Omental fat pad (tissue), 4 donors: ENCODE measurements at places on chromosomes 7 and 10. TPM values are rescaled to one million over a fixed set of nuclear protein-coding genes. Genes with fewer than 3 reads are reported as not detected.

GRCh38 chr7:97003262-97004246, 1.8 kb upstream of the DLX6 start:
- no peak for DNase-seq

DNA sequence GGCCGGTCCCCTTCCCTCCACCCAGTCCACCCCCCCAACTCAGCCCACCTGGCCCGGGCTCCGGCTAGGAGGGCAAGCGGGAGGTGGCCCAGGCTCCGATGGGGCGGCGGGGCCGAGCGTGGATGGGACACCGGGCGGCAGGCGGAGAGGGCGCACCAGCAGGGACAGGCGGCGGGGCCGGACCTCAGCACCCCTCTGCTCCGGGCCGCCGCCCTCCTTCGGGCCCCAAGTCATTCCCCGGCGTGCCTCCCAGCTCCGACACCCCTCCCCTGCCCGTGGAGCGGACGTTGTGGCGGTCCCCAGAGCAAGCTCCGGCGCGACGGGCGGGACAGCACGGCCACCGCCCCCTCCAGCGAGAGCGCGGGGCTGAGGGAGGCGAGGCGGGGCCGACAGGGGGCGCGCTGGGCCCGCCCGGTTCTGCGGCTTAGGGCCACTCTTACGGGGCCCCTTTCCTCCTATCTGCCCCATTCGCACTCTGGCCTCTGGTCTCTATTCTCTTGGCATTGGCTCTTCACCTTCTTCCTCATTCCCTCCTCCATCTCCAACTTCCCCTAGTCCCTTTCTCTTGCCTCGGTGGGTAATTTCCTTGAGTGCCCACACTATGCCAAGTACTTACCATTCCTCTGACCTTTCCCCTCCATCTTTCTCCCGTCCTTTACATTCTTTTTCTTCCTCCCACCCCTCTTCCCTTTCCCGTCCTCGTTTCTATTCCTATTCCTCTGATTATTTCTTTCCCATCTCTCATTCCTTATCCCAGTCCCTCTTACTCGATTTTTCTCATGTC, 701 bp upstream of the GBX1 start:
- no peak for DNase-seq

- peak; percentile 18 for DNase-seq
These were observed 59.6 kb downstream of the ZRANB1 start for GRCh38 chr10:125001313-125002046.

GRCh38 chr10:64637939-64638338, 1116.7 kb downstream of the REEP3 start:
- DNase-seq, result no peak

- no peak for DNase-seq
These were observed 29.0 kb upstream of the UBE2D1 start for GRCh38 chr10:58305821-58306220.

DNA sequence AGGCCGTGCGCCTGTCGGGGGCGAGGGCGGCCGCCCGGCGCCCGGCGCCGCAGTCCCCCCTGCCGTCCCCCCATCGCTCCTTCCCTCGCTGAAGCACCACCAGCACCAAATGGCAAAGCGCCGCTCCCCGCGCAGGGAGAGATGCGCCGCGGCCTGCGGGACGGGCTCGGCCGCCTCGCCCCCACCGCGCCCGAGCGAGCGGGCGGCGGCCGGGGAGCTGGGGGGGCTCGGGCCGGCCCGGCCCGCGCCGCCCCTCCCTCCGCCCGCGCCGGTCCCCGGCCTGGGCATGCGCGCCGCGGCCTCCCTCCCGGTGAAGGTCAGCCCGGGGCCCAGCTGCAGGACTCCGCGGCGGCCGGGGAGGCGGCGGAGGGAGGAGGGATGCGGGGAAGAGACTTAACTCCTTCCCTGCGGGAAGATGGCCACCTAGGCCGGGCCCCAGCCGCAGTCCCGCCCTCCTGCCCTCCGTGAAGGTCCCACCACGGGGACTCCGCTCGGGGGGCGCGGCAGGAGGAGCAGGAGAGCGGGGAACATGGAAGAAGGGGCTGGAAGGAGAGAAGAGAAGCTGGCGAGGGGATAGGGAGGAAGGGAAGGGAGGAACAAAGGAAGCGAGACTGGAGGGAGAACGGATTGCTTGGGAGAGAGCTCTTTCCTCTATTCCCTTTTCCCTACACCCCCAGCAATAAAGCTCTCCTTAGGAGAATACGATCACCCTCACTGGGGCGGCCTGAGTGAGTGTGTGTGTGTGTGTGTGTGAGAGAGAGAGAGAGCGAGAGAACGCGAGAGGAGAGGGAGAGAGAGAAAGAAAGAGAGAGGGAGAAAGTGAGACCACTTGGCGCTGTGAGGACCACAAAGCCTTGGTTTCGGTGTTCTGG, 3.4 kb upstream of the SMARCD3 start:
- DNase-seq, result no peak

GRCh38 chr7:35728412-35729060, 33.6 kb upstream of the HERPUD2 start:
- DNase-seq, result no peak

GRCh38 chr10:97573021-97573420, 442 bp downstream of the ANKRD2 start:
- no peak for DNase-seq

- no peak for DNase-seq
These were observed 535.9 kb downstream of the AUTS2 start for GRCh38 chr7:70134029-70134770.

DNA sequence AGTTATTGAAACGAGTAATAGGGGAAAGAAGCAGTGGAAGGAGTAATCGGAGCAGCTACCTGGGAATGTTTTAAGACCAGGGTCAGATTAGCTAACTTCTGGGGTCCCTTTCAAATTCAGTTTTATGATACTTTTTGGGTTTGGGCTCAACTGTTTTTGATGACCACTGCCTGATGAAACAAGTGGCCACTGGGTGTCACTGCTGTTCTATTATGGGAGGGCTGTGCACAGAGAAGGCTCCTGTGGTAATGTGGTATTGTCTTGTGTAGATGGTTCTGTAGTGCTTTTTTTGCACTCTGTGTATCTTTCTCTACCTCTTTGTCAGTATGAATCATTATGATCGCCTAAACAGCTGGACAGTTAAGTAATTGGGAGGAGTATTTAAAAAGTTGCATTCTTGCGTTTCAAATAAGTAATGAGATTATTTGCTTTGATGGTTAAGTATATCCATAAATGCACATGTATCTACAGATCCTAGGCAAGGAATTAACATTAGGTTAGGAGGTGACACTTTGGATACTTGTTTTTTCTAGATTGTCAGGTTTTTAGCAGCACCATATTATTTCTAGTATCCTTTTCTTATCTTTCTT, 128.4 kb downstream of the ABCA13 start:
- DNase-seq, result peak; percentile 34

GRCh38 chr10:132679640-132680039, 106.3 kb downstream of the NKX6-2 start:
- DNase-seq, result no peak

GRCh38 chr7:149664176-149664575, 109.2 kb downstream of the ZNF467 start:
- DNase-seq, result no peak

GRCh38 chr10:131973160-131973951, 8.4 kb downstream of the BNIP3 start:
- DNase-seq, result no peak

DNA sequence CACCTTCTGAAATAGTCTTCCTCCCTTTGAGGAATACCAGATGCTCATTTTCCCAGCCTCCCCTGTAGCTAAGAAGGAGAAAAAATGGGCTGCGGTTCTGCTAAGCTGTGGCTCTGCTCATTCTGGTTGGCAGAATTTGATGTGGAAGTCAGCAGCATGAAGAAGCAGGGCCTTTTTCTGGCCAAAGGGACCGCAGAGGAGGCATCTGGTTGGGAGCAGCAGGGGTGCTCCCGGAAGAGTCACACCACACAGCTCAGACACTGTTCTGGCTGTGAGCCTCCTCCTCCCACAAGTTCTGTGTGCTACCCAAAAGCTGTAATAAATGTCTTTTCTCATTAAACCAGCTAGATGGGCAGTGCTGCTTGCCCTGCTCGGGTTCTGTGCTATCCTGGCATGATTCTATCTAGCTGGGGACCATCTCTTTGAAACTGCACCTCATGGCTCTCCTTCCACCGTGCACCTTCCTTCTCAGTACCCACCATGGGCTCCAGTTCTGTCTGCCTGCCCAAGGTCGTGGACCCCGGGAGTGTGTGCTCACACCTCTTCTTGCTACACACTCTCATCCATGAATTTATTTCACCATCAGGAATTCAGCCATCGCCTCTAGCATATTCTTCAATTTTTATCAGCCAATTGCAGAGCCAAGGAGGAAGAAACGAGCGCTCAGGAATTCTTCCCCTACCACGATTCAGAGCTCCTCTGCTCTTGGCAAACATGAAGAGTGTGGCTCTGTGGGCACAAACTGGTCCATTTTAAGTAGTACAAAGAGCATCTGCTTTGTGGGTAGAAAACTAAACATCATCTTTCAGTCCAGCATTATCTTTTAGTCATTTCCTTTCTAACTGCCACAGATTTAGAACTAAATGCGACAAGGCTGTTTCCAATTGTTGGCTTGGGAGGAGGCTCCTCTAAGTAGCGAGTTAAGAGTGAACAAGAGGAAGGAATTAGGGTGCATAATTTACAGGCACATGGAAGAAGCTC, 76.9 kb downstream of the FAM171A1 start:
- no peak for DNase-seq

- DNase-seq, result no peak
These were observed 121.2 kb downstream of the WDFY4 start for GRCh38 chr10:48805848-48806247.

- no peak for DNase-seq
These were observed 765.8 kb upstream of the POM121L12 start for GRCh38 chr7:52269669-52270068.

DNA sequence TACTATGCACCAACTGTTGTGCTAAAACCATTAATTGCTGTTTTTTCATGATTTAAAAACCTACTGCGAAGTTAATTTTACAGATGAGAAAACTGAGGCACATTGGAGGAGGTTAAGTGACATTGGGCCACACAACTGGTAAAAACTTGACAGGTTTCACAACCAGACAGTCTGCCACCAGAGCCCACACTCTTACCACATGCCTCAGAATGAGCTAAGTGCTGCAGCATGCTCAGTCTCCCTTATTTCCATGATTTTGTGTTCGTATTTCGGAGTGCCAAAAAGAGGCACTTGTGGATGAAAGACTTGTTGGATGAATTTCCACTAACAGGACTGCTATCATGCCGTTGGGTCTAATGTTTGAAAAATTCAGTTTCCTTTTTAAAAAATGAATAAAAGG, 77.4 kb downstream of the PCLO start:
- DNase-seq, result no peak

- DNase-seq, result no peak
These were observed 71.5 kb downstream of the ZNF92 start for GRCh38 chr7:65444899-65445823.

DNA sequence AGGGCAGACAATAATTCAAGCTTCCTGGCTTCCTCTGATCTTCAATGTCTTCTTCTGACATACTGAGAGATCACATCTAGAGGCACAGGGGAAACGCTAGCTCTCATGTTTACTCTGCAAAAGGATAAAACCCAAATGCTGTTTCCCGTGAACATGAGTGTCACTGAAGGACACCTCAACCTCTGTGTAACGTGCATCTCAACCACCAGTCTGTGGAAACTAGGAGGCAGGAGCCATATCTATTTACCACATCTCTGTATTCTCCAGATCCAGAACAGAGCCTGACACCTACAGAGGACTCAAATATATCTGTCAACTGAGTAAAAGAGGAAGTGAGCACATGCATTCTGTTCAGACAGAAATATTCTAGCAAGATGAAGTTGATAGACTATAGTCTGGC, 140.3 kb upstream of the TARP start:
- DNase-seq, result no peak

DNA sequence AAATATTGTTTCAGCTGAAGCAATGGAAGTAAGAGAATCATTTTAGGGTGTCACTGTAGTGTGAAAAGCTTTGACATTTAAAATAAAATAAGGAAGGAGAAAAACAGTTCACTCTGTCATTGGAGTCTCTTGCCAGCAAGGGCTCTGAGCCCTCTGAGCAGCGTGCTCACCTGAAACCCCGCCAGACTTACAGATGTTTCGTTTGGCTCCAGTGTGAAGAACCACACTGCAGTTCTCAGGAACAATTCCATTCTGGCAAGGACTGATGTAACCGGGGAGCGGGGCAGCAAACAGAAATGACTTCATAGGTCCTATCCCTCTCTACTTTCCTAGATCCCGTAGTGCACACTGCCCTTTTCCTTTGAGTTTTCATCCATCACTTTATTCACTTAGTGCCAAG, 164.3 kb downstream of the CELF2 start:
- no peak for DNase-seq

DNA sequence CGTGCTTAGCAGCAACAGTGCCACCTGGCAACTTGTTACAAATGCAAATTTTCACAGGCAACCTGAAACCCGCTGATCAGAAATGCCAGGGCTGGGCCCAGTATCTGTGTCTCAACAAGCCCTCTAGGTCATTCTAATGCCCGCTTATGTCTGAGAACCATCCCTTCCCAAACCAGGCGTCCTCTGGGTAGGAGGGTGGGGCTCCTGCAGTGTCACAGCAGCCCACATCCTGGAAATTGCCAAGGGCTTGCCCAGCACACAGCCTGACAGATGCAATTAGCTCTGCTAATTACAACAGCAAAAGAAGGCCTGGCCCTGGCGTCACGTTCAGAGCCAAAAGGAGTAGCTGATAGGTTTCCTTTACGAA, 15.9 kb downstream of the ITPRIP start:
- DNase-seq, result no peak

DNA sequence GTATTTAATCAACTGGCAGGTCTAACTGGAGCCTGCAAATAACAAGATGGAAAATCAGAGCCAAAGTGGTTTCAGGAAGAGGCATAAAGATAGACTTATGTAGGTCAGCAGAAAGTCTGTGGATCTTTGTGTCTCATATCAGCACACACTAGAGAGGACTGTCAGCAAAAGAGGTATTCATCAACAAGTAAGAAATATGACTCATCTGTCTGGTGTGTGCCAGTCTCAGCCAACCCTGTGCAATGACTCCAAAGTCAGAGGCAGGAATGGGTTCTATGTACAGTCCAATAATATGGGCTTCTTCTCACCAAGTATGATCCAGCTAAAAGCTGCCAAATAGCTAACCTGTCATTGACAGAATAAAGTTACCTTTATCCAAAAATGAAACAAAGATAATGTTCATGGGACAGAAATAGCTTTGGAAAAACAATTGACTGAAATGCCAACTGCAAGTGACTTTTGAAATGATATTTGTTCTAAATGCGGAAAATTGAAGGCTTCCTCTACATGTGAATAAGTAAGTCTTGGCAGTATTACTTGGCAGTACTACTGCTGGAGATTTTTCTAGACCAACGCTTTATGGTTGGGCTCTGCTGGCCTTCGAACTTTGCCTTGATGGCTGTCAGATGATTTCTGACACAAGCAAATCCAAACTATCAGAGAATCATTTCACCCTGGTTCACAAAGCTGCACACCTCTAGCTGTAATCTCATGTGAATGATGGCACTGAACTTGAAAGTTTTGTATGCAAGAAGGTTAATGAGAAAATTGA, 272.3 kb upstream of the SEMA3C start:
- no peak for DNase-seq

The LLCFC1 gene
- total RNA-seq, result not detected

The MXI1 gene
- 34.0 TPM for total RNA-seq

The CXCL12 gene
- 277 TPM for total RNA-seq

The SFXN3 gene
- total RNA-seq, result 97.3 TPM

The ASIC3 gene
- 1.6 TPM for total RNA-seq

The MMS19 gene
- 44.4 TPM for total RNA-seq

The FAM25A gene
- total RNA-seq, result not detected

The MINDY4 gene
- total RNA-seq, result 16.0 TPM

The CPA1 gene
- total RNA-seq, result 2.0 TPM

The SLC39A12 gene
- total RNA-seq, result 0.47 TPM

The PRRT4 gene
- 3.5 TPM for total RNA-seq
